ENCODE measurements at places on chromosomes 16 and 17.

DNA sequence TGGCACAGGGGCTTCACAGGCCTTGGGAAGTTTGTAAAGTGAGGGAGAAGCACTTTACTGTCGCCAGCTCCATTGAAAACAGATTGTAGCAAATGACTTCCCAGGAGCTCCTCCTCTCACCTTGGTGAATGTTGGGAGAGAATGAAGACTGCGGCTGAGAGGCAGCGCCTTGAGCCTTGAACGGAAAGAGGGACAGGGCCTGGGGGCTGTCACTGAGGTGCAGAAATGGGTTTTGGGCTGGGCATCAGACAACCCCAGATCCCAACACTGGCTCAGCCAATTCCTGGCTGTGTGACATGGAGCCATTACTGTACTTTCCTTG, 603 bp upstream of the MRTFB start:
- no peak for DNase-seq

DNA sequence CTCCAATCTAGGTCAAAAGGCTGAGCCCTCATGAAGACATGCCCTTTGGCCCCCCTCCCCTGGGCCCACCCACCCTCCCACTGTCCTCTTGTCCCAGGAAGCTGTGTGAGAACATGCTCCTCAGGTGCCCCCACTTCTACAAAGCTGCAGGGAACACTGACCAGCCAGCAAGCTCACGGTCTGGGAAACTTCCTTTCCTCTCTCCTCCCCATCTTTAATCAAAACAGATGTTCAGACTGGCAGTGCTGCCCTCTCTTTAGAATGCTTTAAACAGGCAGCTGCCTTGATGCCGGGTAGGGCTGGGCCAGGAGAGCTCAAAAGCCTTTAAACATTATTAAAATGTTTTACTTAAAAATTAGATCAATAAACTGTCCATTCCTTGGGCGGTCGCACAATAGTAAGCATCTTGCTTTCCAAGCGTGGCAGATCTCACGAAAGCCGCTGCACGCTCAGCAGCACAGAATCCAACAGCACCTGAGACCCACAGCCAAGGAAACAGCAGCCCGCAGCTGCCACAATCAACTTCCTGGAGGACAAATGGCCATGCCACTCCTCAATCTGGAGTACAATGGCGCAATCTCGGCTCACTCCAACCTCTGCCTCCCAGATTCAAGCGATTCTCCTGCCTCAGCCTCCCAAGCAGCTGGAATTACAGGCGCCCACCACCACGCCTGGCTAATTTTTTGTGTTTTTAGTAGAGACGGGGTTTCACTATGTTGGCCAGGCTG, 399.2 kb downstream of the SLC39A11 start:
- peak; percentile 37 for DNase-seq

DNA sequence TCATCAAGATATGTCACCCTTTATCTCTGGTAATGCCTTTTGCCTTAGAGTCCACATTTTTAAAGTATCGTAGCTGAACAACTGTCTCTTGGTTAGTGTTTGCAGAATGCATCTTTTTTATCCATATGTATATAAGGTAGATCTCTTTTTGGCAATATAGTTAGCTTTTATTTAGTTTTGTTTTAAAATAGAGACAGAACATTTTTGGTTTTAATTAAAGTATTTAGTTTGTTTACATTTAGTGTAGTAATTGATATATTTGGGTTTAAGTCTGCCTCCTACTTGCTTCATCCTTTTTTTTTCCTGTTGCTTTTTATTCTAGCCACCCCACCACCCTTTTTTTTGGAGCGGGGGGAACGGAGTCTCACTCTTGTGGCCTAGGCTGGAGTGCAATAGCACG, 184.6 kb upstream of the CHMP6 start:
- DNase-seq, result no peak

DNA sequence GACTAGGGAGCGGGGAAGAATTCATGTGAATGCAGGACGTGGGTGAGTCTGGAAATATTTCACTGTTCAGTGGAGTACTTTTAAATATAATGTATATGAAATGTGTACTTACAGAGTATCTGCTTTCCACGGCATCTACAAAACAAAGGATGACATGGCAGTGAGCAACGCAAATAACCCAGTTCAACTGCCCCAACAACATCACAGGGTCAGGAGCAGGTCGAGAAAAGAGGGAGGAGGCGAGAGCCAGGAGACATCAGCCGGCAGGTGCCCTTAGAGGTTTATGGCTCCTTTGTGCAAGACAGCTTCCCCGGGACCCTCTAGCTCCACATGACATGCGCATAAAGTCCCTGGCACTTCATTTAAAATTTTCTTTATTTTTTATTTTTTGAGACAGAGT, 61.1 kb downstream of the PECAM1 start:
- DNase-seq, result no peak

DNA sequence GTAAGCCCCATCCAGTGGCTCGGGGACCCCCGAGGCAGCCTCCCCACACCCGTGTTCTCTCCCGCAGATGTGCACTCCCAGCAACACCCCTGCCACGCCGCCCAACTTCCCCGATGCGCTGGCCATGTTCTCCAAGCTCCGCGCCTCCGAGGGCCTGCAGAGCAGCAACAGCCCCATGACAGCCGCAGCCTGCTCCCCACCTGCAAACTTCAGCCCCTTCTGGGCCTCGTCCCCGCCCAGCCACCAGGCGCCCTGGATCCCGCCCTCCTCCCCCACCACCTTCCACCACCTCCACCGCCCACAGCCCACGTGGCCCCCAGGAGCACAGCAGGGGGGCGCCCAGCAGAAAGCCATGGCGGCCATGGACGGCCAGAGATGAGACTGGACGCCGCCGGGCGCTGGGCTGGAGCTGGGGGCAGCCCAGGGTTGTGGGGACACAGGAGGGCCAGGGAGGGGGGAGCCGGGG, 5.0 kb downstream of the UBALD2 start:
- no peak for DNase-seq

GRCh38 chr16:620700-621525, 9.9 kb upstream of the WFIKKN1 start:
- DNase-seq, result no peak

DNA sequence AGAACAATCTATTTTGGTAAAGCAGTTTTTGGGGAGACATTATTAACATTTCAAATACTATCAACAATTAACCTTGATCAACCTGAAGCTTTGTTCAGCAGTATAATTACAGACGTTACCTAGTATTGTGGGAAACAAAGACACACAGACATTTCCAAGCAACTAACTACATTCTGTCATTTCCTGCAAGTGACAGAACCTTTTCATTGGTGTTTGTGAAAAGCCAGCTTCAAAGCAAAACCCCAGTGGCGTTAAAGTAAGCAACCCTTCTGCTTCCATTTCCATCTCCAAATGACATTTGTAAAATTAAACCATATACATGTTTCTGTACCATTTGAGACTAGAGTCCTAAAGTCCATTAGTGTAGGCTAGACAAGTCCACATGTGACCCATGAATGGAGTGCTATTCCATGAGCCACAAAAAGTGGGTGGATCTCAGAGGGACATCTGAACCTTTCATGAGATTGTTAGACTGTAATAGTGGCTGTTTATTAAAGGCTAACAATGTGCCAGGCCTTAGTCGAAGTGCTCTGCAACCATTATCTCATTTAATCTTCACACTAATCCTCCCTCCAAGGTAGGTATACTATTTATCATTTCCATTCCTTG, 101.2 kb downstream of the SSH2 start:
- DNase-seq, result no peak

- DNase-seq, result no peak
Measured at GRCh38 chr17:67517325-67517724, 140.2 kb downstream of the PITPNC1 start.

DNA sequence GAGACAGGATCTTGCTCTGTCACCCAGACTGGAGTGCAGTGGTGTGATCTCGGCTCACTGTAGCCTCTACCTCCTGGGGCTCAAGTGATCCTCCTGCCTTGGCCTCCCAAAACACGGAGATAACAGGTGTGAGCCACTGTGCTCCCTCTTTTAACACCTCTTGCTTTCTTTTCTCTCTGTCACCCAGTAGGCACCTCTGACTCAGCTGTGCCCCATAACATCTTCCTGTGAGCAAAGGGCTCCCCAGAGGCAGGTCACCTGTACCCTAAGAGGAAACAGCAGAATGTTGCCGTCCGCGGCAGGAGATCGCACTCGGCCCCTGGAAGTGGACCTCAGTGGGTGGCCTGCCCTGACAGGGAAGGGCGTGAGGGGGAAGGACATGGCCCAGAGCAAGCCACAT, 918 bp upstream of the NLRC3 start:
- no peak for DNase-seq

GRCh38 chr17:55005520-55005919, 37.0 kb downstream of the STXBP4 start:
- peak; percentile 16 for DNase-seq

DNA sequence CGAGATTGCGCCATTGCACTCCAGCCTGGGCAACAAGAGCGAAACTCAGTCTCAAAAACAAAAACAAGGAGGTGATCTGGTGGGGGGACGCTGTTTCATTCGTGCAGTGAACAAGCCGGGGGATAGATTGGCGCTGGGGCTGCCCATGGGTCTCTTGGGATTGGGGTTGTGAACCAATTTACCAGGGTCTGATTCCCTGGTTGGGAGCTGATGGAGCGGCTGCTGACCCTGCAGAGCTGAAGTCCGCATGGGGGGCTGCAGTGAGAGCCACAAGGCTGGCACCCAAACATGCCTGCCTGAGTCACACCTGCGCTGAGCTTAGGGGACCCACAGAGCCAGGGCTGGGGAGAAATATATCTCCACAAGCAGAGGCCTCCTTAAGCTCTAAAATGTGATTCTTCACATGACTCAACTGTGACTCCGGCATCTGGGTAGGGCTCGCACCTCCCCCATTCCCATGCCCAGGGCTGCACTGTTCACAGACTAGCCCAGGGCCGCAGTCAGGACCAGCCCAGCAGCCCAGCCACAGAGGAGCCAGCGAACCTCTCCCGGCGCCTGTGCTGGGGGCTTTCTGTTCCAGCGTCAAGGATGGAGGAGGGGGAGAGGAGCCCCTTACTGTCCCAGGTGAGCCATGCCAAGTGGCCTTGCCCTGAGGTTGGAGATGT, 5.0 kb downstream of the TSPAN10 start:
- DNase-seq, result peak; percentile 76

- DNase-seq, result no peak
Measured at GRCh38 chr17:58318065-58318481, 10.5 kb downstream of the TSPOAP1 start.

DNA sequence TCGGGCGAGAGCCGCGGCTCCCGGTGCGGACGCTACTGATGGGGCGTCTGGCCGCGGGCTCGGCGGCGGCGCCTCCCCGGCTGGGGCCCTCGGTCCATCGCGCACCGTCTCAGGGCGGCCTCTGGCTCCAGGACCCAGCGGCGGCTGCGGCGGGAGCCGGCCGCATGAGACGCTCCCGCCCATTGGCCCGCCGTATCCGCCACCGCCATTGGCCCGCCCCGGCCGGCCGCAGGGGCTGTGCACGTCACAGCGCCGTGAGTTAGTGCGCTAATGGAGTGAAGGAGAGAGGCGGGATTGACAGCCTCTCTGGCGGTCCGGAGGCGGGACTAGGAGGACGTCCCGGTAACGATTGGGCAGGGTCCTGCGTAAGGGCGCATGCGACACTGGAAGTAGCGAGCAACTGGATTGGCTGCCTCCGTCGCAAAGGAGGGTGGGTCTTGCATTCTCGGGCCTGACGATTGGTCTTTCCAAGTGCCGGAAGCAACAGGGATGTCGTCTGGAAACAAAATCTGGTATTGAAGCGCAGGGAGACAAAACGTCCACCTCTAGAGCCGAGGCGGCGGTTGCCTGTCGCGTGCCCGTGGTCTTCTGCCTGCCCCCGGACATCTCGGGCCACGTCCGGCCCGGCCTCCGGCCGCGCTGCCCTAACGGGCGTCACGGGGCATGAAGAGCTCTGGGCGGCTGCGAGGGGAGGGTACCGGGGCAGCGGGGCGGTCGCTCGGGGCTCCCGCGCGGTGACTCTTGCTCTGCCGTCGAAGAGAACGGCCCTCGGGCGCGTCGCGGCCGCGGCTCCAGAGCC, at the start of gene ANKRD11:
Gene ANKRD11 (minus strand): TSS at position 123 of the 799 bp plus-strand sequence. CDS start 173,542 bp downstream, outside the sequence.
- peak; percentile 100 for DNase-seq

DNA sequence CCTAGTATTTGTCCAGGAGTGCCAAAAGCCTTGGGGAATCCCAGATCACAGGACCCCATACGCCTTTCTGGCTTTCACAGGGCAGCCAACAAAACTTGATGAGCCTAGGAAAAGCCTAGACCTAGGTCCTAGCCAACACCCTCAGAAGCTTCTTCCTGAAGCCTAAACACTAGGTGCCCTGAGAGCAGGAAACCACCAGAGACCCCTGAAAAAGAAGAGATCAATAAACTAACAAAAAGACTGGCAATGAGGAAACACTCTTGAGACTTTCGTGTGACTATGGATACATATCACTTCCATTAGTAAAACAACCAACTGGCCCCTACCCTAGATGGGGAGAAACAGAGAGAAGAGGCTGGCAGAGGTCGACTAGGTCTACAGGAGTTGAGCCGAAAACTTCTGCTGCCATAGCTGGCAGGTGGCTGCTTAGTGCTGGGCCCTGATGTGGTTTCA, 1.2 kb downstream of the ORMDL3 start:
- no peak for DNase-seq

- peak; percentile 79 for DNase-seq
Measured at GRCh38 chr17:10178506-10178991, 19.9 kb downstream of the GAS7 start.

DNA sequence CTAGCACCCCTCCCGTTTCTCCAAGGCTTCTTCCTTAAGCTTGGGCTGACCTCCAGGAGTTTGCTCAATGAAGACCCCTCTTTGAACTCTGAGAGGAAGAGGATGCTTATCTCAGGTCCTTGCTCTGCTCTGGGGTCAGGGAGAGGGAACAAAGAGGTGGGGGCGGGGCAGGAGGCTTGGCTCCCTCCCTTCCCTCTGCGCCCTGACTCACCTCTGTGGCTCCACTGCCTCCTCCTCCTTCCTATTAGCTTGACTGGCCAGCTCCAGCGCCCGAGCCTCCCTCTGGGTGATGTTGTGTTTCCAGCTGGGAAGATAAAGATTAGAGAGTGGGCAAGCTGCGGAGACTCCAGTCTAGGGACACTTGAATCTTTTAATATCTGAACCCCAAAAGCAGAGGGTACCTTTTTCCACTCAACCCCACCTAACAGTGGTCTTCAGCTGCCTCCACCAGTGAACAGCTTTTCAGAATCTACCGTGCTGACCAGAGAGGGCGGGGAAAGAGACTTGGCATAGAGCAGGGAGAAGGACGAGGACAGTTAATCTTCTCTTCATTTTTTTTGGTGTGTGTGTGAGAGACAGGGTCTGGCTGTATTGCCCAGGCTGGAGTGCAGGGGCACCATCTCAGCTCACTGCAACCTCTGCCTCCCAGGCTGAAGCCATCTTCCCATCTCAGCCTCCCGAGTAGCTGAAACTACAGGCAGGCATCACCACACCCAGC, 6.7 kb downstream of the GIP start:
- peak; percentile 57 for DNase-seq

- no peak for DNase-seq
Measured at GRCh38 chr17:72687886-72688285, 404.6 kb downstream of the SLC39A11 start.

GRCh38 chr16:89629827-89630610, 16.6 kb downstream of the DPEP1 start:
- DNase-seq, result no peak

- DNase-seq, result no peak
Measured at GRCh38 chr16:51967646-51968045, 579.3 kb downstream of the TOX3 start.

GRCh38 chr16:57680842-57681375, 12.8 kb downstream of the ADGRG3 start:
- no peak for DNase-seq

Data from fibroblast of skin of back (primary cell).